Spinal cord (tissue), 10 donors: ENCODE measurements at places on chromosomes 2 and 18. TPM values are rescaled to one million over a fixed set of nuclear protein-coding genes. Genes with fewer than 3 reads are reported as not detected.

Gene RBFA
- 43.4 TPM for polyA plus RNA-seq

Gene KLF7
- 24.4 TPM for polyA plus RNA-seq

Gene MYCN
- polyA plus RNA-seq = 25.8 TPM

Gene ANTXR1
- 47.5 TPM for polyA plus RNA-seq

Gene EFEMP1
- polyA plus RNA-seq = 53.7 TPM

Gene IKZF2
- 10.5 TPM for polyA plus RNA-seq

Gene KLHL30
- polyA plus RNA-seq = 0.14 TPM

Gene AQP12A
- polyA plus RNA-seq = not detected

Gene LBH
- 45.5 TPM for polyA plus RNA-seq

Gene SLC4A5
- polyA plus RNA-seq = 3.9 TPM

Gene GALNT3
- polyA plus RNA-seq = 12.4 TPM

Gene PRSS56
- polyA plus RNA-seq = 4.8 TPM

Gene KCNK3
- 35.4 TPM for polyA plus RNA-seq

Gene SAG
- polyA plus RNA-seq = 0.51 TPM

Gene IL1R1
- polyA plus RNA-seq = 2.5 TPM

Gene NTSR2
- polyA plus RNA-seq = 3.5 TPM

Gene VRK2
- 7.5 TPM for polyA plus RNA-seq
